Glomerular endothelial cell (primary cell): ENCODE measurements at places on chromosomes 12 and 14.

DNA sequence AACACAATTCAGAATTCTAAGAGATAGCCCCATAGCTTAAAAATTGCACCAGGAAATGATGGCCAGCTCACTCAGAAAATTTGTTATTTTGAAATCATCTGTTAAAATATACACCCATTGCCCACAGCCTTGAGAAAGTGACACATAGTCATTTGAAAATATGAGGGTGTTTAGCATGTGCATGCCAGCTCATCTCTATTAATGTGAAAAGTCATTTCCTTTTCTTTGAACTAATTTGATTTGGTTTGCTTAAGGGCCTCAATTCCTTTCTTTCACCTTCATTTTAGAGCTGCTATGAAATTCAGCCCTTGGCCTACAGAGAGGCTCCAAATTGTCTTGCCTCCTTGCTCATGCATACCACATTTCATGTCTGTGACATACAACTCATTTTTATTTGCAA lies 241.4 kb downstream of the PHLDA1 start:
- no peak for DNase-seq

GRCh38 chr14:74144789-74145188 lies 60.0 kb downstream of the LIN52 start:
- no peak for DNase-seq

DNA sequence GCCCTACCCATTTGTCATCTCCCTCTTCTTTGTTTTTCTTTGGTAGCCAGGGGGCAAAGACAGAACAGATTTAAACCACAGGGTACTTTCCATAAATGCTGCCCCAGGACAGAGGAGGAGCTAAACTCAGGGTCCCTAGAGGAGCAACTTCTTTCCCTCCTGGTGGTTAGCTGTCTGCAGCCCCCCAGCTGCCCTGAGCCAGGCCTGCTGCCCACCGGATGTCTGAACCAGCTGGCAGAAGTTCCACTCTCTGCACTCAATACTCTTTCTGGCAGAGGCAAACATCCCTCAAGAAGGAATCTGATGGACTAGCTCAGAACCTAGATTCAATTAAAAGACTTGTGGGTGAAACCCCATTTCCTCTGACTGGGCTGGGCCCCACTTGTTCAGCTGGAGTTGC lies 10.7 kb downstream of the VDR start:
- no peak for DNase-seq

DNA sequence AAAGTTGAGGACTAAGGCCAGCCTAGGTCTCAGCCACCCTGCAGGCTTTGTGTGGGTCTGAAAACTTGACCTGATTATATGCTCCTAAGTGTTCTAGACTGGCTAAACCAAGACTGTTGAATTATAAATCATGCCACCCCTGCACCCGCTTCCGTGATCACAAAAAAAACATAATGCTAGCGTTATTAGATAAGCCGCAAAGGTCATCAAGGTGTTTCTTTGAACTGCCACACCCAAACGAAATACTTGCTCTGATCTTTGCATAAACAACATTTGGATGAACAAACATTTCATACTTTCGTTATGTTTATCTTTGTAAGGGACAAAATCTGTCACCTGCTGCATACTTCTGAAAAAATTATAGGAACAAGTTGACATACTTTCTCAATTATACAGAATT lies 2.5 kb downstream of the SMCO2 start:
- DNase-seq, result no peak

- no peak for DNase-seq
These were observed 4.1 kb upstream of the SERPINA1 start for GRCh38 chr14:94392510-94392935.

- no peak for DNase-seq
These were observed 111.8 kb upstream of the DNM1L start for GRCh38 chr12:32567296-32567674.

GRCh38 chr12:115771065-115771464 lies 506.4 kb downstream of the MED13L start:
- no peak for DNase-seq
